Glutamatergic neuron (in vitro differentiated cells): ENCODE measurements at places on chromosomes 6 and 20. TPM values are rescaled to one million over a fixed set of nuclear protein-coding genes. Genes with fewer than 3 reads are reported as not detected.

The RRAGD gene
- total RNA-seq: 14.7 TPM

The CFAP61 gene
- total RNA-seq: 5.0 TPM

The ANKRD6 gene
- total RNA-seq: 31.9 TPM

The BLCAP gene
- 97.2 TPM for total RNA-seq

The FAM217A gene
- not detected for total RNA-seq

The RFX6 gene
- total RNA-seq: not detected

The TMC2 gene
- not detected for total RNA-seq

The SLC22A2 gene
- total RNA-seq: not detected

The SEMG2 gene
- total RNA-seq: not detected

The UQCC2 gene
- total RNA-seq: 48.7 TPM

The PPIL6 gene
- total RNA-seq: 0.83 TPM

The MATN4 gene
- total RNA-seq: not detected

The KCNK17 gene
- total RNA-seq: not detected

The SMIM28 gene
- not detected for total RNA-seq
